ENCODE measurements at places on chromosomes 7 and 10.

DNA sequence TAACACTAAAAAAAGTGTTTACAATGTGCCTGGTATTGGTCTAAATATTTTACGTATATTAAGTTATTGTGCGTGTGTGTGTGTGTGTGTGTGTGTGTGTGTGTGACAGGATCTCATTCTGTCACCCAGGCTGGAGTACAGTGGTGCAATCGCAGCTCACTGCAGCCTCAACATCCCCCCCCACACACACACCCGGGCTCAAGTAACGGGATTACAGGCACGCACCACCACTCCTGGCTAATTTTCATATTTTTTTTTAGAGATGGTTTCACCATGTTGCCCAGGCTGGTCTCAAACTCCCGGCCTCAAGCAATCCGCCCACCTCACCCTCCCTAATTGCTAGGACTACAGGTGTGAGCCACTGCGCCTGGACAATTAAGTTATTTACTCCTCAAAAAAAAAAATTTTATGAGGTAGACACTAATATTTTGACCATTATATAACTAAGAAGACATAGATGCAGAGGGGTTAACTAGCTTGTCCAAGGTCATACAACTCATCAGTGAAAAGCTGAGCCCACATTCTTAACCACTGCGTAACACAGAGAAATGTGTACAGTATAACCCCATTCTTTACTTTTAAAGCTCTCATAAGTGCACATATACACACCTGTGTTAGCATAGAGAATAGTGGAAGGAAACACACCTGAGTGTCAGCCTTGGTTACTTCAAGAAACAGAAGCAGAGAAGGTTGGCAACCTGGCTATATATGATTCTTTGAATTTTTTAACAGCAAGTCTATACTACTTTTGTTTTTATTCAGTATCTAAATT is 35.0 kb downstream of the DNAJC12 start:
- DNase-seq, result no peak

- no peak for DNase-seq
These were observed 26.9 kb downstream of the IL2RA start for GRCh38 chr10:6035101-6035834.

DNA sequence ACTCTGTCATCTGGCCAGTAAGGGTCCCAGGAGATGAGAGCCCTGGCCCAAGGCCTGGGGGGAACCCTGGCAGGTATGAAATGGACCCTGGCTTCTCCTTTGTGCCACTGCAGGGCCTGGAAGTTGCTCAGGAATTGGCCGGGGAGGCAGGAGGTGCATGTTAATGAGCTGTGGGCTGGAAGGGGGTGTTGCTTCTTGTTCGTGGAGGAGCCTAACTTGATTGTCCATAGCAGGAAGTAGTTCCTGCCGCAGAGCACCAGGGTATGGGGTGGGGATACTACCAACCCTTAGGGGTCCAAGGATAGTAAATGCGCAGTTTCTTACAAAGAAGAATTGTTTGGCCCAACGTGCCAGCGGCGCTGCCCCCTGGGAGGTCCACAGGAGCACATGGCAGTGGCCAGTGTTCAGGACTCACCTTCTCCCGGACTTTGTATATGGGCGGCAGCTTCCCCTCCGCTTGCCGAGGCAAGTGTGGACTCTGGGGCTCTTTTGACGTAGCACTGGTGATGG is 21.5 kb downstream of the TEX36 start:
- DNase-seq, result no peak

DNA sequence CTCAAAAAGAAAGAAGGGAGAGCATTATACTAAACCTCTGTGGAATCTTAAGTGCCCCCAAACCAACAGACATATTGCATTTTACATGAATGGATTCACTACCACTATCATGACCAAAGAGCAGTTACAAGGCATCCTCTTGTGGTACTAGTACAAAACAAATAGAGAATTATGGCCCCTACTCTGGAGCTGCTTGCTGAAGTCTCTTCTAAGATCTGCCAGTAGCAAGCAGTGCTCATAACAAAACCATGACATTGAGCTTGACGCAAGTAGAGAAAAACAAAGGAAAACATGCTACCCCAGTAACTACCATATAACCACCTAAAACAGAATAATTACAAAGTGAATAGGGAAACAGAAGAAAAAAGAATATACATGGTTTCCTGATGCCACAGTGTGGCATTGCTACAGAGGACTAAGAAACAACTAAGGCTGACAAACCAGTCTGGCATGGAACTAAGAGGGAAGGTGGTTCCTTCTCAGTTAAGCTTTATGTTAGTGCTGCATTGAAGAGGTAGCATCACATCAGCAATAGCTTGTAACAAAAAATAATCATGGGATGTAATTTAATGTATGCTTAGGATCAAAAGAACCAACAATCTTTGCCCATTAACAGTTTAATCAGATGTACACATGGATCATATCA is 150.2 kb upstream of the AGR3 start:
- no peak for DNase-seq

- no peak for DNase-seq
These were observed 811 bp downstream of the RGS10 start for GRCh38 chr10:119541459-119542356.

- DNase-seq, result no peak
These were observed 293.5 kb upstream of the GALNT17 start for GRCh38 chr7:70838292-70838907.

DNA sequence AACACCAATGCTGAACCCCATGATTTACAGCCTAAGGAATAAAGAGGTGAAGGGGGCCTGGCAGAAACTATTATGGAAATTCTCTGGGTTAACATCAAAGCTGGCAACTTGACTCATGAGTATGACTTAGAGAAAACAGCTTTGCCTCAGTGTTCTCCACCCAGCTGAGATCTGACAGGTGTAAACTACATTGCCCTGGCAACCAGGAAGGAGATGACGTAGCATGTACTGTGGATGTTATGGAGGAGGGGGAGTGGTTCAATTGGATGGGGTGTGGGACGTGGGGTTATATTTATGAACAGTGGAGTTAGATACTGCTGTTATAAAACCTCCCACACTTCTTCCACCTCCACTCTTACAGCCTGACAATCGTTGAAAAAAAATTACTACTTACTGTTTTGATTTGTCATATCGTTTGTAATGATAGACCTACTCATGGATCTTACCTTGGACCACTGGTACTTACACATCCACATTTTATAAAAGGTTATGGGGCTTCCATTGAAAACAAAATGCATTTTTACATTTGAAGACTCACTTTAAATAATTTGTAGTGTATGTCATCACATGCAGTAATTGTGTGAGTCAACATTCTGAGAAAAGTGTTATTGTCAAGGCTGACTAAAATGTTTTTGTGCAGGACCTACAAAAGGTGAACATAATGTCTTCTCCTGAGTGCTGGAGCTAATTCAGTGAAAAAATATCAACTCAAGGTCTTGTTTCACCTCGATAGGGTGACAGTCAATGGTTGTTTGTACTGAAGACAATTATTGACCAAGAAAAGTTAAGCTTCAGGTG is 6.4 kb downstream of the OR2F1 start:
- DNase-seq, result no peak

DNA sequence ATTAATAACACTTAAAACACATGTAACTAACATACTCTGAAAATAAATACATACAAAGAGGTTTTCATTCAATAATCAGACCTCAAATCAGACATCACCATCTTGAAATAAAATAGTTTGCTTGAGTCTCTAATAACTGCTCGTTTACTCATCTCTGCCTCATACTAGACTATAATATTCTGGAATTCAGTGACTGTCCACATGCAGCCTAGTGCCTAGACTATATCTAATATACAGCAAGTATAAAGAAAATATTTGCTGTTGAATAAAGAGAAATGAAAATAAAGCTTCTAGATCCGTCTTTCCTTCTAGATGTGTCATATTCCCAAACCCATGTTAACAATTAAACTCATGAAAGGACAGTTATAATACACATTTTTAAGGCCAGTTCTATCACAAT is 236.3 kb upstream of the LRRN3 start:
- DNase-seq, result no peak

GRCh38 chr7:80918909-80919721 is at the start of gene SEMA3C:
SEMA3C (minus strand) TSS chr7:80919051; CDS start chr7:80916781, 2,270 bp downstream.
- DNase-seq, result peak; percentile 94

GRCh38 chr10:129952378-129953118 is 11.5 kb downstream of the EBF3 start:
- no peak for DNase-seq

GRCh38 chr7:26964156-26964808 is 99.9 kb upstream of the SKAP2 start:
- DNase-seq, result no peak

DNA sequence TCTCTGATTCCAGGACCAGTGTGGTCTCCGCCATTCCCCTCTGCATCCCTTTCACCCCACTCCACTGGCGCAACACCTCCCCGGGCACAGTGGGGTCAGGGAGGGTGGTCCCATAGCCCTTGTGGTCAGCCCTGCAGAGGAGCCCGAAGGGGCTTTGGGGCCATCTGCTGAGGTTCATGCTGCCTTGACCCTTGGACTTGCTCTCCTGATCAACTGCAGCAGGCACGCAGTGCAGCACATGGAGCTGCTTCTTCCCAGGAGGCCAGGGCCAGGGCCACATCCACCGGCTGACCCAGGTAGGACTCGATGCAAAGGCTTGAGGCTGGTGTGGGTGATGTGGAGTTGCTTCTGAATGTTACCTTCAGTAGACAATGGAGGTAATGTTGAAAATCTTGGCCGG is 35.1 kb downstream of the PDIA4 start:
- no peak for DNase-seq

DNA sequence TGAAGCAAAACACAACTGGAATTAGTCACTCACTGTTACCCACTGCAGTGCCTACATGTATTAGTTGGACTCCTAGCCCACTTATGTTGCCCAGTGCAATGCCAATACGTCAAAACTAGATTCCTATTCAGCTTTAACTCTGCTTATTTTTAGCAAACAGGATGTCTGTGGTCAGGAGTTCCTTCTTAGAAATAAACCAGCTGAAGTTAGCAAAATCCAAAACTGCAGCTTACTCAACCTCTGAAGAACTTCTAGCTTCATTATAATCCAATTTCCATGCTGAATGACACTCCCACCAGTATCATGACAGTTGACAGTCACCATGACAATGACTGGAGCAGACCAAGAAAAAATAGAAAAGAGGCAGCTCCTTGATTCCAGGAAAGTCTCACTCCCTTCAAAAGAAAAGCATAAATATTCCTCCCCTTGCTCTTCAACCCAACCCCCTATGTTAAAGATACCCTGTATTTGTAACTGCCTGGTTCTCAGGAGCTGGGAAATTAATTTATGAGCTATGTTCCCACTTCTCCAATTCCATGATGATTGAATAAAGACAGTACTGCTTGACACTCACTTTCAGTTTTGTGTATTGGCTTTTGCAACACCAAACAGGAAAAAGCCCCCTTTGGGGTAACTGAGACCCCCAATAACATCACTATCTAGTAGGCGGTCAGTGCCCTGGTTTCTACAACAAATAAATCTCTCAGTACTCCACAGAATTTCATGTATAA is 327.4 kb downstream of the SORCS1 start:
- DNase-seq, result no peak

DNA sequence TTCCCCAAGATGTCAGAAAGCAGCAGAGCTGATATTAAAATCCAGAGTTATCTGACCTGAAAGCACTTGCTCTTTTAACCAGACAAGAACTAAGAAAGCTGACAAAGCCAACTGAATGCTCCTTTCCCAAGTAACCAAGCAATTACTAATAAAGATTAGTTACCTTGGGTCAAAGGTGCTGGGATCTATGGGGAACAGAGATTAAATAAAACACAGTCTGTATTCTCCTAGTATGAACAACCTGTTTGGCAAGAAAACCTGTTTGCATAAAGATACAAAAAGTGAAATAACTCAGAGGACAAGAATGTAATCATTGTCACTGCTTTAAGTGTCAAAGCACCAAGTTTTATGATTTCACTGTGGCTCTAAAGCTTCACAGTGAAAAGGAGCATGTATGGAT is 35.7 kb downstream of the ITPRID1 start:
- DNase-seq, result no peak
